ENCODE measurements at places on chromosomes 2 and 18. TPM values are rescaled to one million over a fixed set of nuclear protein-coding genes. Genes with fewer than 3 reads are reported as not detected.

DNA sequence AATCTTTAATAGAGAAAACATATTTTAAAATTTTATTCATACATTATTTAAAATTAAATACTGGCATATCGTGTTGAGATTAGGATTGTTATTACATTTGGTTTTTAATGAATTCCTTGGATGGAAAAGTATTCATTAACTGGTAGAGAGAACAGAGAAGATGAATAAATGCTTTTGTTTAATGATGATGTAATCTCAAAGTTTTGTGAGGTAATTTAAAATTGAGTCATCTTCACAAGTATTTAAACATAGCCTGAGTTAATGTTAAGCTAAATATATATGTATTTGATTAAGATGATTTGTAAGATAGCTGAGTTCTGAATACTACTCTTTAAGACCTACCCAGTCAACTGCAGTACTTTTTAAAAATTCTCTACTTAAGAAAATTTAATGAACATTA, 713.4 kb upstream of the VRK2 start:
- H3K27me3 ChIP-seq, result no peaks in the 10 kb centered on the region
- H3K36me3 ChIP-seq, result no peaks in the 10 kb centered on the region
- no peak overlapping the region for H3K4me3 ChIP-seq
- no peak for DNase-seq

DNA sequence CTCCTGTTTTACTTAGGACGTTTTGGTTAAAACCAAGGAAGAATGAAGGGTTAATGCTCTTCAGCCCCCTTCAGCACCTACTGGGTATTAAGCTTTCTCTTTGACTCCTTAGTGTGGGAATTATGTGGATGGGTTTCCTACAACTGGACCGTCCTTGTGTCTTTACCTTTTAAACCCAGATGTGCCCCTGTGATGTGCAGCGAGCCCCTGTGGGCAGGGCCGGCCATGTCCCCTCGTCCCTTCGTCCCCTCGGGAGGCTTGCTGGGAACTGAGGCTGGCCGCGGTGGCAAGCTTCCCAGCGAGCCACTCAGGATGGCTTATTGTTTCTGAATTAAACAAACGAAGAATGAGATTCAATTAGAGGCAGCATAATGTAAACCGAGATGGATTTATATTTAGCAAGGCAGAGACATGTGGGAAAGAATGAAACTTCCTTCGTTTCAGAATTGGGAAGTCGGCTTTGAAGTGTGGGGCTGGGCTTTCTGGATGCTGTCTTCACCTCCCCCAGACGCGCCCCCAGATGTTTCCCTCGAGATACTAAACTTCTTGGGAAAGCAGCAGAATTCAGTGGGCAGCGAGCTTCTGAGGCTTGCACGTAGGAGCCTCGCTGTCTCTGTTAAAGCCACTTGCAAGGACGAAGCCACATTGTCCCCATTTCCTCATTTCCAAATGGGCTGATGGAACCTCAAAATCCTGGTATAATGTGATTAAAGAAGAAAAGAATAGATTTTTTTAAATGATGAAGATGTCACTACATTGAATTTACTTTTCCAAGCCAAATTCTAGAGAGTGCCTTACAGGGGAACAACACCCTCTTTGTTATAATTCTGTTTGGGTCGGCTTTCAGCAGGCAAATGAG, 146.0 kb downstream of the VAPA start:
- H3K27me3 ChIP-seq, result no peaks in the 10 kb centered on the region
- H3K4me3 ChIP-seq, result no peak overlapping the region
- no peak for DNase-seq

DNA sequence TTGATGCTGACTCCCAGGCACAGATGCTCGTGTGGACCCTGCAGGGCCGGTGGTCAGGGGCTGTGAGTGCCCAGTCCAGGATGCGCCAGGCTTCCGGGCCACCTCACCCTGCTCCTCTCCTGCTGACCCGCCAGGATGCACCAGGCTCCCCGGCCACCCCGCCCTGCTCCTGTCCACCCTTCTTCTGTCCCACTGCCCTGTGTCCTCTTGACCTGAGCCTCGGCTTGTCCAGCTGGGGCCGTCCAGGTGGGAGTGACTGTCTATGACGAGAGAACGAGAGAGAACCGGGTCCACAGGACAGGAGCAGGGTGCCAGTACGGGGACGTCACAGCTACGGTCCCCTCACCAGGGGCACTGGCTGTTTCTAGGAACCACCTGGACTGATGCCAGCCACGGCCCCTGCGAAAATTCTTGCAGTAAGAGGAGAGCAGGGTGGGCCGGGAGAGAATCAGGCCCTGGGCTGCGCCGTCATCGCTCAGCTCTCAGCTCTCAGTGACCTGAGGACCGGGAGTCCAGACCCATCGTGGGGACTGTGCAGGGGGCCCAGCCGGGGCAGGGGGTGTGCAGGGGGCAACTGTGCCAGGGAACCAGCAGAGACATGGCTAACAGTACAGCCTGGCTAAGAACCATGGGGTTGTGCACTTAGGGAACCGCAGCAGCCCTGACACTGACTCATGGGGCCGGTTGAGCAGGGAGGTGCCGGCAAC, 12.9 kb upstream of the NFATC1 start:
- no peak overlapping the region for H3K4me3 ChIP-seq
- peaks cover 8% of the 10 kb centered on the region for H3K4me1 ChIP-seq
- H3K27me3 ChIP-seq, result no peaks in the 10 kb centered on the region
- no peak overlapping the region for H3K27ac ChIP-seq

GRCh38 chr2:108971661-108972566, 17.1 kb downstream of the EDAR start:
- no peak overlapping the region for H3K27ac ChIP-seq
- H3K4me3 ChIP-seq, result no peak overlapping the region
- no peak for DNase-seq
- H3K4me1 ChIP-seq, result no peaks in the 10 kb centered on the region

- no peaks in the 10 kb centered on the region for H3K27me3 ChIP-seq
- no peak overlapping the region for H3K27ac ChIP-seq
- no peak for DNase-seq
- H3K4me3 ChIP-seq, result no peak overlapping the region
- H3K4me1 ChIP-seq, result no peaks in the 10 kb centered on the region
Observed at GRCh38 chr18:74916773-74917393, 292.1 kb downstream of the PTGR3 start.

- H3K4me1 ChIP-seq, result no peaks in the 10 kb centered on the region
- no peaks in the 10 kb centered on the region for H3K27me3 ChIP-seq
- peak; percentile 92 for DNase-seq
- peak overlapping the region; percentile 81 for H3K27ac ChIP-seq
- no peaks in the 10 kb centered on the region for H3K36me3 ChIP-seq
- peak overlapping the region; percentile 41 for H3K4me3 ChIP-seq
Observed at GRCh38 chr2:102103992-102104871, 38.3 kb upstream of the IL1R1 start.

DNA sequence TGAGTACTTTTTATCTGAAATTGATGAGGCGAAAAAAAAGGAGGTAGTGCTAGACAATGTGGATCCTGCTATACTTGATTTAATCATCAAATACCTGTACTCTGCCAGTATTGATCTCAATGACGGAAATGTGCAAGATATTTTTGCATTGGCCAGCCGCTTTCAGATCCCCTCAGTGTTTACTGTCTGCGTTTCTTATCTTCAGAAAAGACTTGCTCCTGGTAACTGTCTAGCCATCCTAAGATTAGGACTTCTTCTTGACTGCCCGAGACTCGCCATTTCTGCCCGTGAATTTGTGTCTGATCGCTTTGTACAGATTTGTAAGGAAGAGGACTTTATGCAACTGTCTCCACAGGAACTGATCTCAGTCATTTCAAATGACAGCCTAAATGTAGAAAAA, 453 bp downstream of the KLHL41 start:
- no peaks in the 10 kb centered on the region for H3K4me1 ChIP-seq
- no peak overlapping the region for H3K4me3 ChIP-seq
- peak overlapping the region; percentile 70 for H3K27ac ChIP-seq
- no peaks in the 10 kb centered on the region for H3K36me3 ChIP-seq
- no peak for DNase-seq
- H3K27me3 ChIP-seq, result no peaks in the 10 kb centered on the region

GRCh38 chr18:22485808-22486244, 68.1 kb upstream of the CTAGE1 start:
- no peaks in the 10 kb centered on the region for H3K4me1 ChIP-seq
- H3K27ac ChIP-seq, result no peak overlapping the region
- H3K36me3 ChIP-seq, result no peaks in the 10 kb centered on the region
- DNase-seq, result no peak
- no peaks in the 10 kb centered on the region for H3K27me3 ChIP-seq
- H3K4me3 ChIP-seq, result no peak overlapping the region

GRCh38 chr18:7464245-7464966, 102.7 kb upstream of the PTPRM start:
- peak; percentile 84 for DNase-seq
- H3K27me3 ChIP-seq, result no peaks in the 10 kb centered on the region
- no peaks in the 10 kb centered on the region for H3K36me3 ChIP-seq
- H3K4me1 ChIP-seq, result peaks cover 66% of the 10 kb centered on the region
- no peak overlapping the region for H3K4me3 ChIP-seq

DNA sequence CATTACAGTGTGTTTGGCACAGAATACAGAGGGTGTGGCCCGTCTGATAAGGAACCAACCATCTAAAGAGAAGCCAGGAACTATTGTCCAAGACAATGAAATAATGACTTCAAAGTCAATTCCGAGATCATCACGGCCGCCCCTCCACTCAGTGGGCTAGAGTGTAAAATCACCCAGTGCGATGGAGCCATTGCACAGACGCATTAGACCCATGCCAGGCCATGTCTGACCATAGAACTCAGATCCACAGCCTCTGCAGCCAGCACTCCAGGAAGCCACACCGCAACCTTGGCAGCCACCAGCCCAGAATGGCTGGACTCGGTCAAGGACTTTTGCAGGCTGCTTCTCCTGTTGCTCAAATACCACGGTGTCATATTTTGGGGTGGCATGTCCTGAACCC, 835.7 kb downstream of the DCDC2C start:
- H3K27me3 ChIP-seq, result no peaks in the 10 kb centered on the region
- H3K27ac ChIP-seq, result no peak overlapping the region
- H3K4me1 ChIP-seq, result no peaks in the 10 kb centered on the region

DNA sequence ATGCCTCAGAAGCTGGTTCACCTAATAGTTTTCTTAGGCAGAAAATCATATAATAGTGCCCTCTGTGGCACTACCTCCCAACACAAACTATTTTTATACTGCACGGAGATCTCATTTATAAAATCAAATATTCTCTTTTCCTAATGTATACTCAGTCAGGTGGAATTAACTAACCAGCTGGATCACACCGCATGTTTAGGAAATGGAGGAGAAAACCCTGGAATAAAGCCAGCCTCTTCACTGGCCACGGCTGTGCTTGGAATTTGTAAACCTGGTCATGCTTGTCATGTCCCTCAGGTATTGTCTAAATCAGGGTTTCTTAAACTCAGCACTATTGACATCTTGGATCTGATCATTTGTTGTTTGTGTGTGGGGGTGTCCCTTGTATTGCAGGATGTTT, 85.6 kb downstream of the DOCK10 start:
- no peak overlapping the region for H3K4me3 ChIP-seq
- DNase-seq, result no peak
- no peaks in the 10 kb centered on the region for H3K4me1 ChIP-seq

DNA sequence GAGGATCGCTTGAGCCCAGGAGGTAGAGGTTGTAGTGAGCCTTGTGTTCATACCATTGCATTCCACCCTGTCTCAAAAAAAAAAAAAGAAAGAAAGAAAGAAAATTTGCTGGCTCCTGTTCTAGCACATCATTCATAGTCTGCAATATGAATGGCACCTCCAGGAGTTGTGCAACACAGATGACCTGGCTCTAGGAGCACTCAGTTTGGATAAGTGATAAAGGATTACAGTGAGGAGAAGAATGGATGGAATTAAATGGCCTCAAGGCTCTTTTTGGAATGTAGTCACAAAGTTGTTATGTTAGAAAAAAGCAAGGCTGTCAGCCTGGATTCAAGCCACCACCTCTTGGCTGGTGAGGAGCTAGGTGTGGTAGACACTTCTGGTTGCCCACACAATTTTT, 21.5 kb upstream of the SPRED2 start:
- H3K4me3 ChIP-seq, result no peak overlapping the region
- no peak overlapping the region for H3K27ac ChIP-seq
- no peaks in the 10 kb centered on the region for H3K27me3 ChIP-seq

GRCh38 chr2:68234405-68234804, 17.9 kb downstream of the PPP3R1 start:
- no peak overlapping the region for H3K27ac ChIP-seq
- H3K4me1 ChIP-seq, result peaks cover 83% of the 10 kb centered on the region
- DNase-seq, result no peak
- H3K27me3 ChIP-seq, result no peaks in the 10 kb centered on the region

GRCh38 chr2:112887964-112888749, 22.8 kb upstream of the IL37 start:
- no peak overlapping the region for H3K4me3 ChIP-seq
- no peak for DNase-seq
- no peaks in the 10 kb centered on the region for H3K4me1 ChIP-seq
- no peaks in the 10 kb centered on the region for H3K36me3 ChIP-seq

GRCh38 chr2:181515719-181516118, 58.5 kb downstream of the ITGA4 start:
- H3K36me3 ChIP-seq, result no peaks in the 10 kb centered on the region
- no peaks in the 10 kb centered on the region for H3K27me3 ChIP-seq
- no peaks in the 10 kb centered on the region for H3K4me1 ChIP-seq
- H3K4me3 ChIP-seq, result no peak overlapping the region
- no peak overlapping the region for H3K27ac ChIP-seq
- DNase-seq, result no peak

DNA sequence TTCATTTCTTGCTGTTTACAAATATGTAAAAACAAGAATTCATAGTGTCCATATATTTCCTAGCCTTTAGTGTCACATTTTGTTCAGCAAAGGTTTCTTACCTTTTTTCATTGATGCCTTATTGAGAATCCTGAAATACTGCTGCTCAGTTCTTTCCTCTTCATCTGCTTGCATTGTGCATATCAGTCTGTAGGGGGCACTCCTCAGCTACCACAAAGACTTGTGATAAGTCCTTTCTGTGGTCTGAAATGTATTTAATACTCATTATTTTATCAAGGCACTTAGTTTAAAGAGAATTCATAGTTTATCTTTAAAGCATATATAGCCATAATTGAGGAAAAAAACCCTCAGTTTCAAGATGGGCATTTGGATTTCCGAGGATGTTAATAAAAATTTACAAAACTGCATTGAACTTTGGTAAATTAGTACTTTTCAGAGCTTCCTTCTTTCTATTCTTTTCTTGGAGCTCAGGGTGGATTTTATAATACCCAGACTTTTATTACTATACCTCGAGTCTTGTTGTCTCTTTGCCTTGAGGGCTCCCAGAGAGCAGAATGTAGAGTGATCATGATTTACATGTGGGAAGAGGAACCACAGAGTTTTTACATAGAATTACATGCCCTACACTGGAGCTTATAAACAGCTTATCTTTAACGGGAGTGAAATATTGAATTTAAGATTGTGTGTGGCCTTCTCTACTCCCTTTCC, 570.1 kb downstream of the PLCL1 start:
- no peak overlapping the region for H3K4me3 ChIP-seq
- DNase-seq, result no peak
- H3K27ac ChIP-seq, result no peak overlapping the region
- no peaks in the 10 kb centered on the region for H3K27me3 ChIP-seq
- H3K4me1 ChIP-seq, result no peaks in the 10 kb centered on the region

The RAX gene
- total RNA-seq, result not detected

The TCF23 gene
- not detected for total RNA-seq

The EN1 gene
- total RNA-seq, result not detected

The VWC2L gene
- total RNA-seq, result not detected

The MATN3 gene
- total RNA-seq, result 0.54 TPM
